ENCODE measurements at places on chromosomes 3 and 15. TPM values are rescaled to one million over a fixed set of nuclear protein-coding genes. Genes with fewer than 3 reads are reported as not detected.

CYP11A1 gene
- total RNA-seq, result 1.9 TPM

TIMP4 gene
- 17.1 TPM for total RNA-seq

PLSCR5 gene
- total RNA-seq, result not detected

TTLL13 gene
- total RNA-seq, result not detected

THRB gene
- total RNA-seq, result 1.6 TPM

All from cardiac atrium fibroblast (primary cell).